ENCODE measurements at places on chromosomes 3 and 15. TPM values are rescaled to one million over a fixed set of nuclear protein-coding genes. Genes with fewer than 3 reads are reported as not detected.

SPINK8 gene
- total RNA-seq = not detected

EFCC1 gene
- 0.15 TPM for total RNA-seq

CCDC9B gene
- 55.9 TPM for total RNA-seq

DNA sequence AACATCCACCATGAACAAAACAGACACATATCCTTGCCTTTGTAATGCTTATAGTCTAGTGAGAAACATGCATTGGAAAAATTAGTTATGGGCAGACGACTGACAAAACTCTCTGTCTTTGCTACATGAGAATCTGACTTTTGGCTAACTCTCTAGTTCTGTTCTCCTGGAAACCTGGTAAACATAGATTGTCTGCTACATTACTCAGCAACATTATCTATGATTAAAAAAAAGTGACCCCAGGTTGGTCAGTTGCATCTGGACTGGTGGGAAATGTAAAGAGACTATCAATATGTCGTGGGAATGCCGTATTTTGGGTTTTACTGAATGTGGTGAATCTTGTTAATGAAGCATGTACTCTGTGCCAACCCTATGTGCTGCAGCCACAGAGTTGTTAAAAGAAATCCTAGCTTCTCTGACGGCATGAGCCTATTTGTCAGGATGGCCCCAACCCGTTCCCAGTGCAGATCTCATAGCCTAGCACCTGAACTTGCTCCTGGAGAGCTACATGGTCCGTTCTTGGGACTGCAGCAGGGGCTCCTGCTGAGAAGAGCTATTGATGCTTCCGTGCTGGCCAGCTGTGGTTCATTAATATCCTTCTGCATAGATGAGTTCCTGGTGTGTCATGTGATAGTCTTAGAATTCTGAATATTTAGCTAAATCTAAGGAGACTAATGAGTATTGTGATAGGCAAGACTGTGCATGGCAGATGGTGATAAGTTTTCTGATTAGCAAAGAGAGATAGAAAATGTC, 311.7 kb upstream of the ZNF717 start:
- H3K4me3 ChIP-seq = no peak overlapping the region
- no peaks in the 10 kb centered on the region for H3K4me1 ChIP-seq
- no peak overlapping the region for H3K27ac ChIP-seq
- H3K27me3 ChIP-seq = no peaks in the 10 kb centered on the region
